Activated naive CD8-positive, alpha-beta T cell treated with anti-CD3 and anti-CD28 coated beads, Interleukin-2, amount 50 U/mL, for 16 hours (primary cell): ENCODE measurements at places on chromosomes 3 and 15.

DNA sequence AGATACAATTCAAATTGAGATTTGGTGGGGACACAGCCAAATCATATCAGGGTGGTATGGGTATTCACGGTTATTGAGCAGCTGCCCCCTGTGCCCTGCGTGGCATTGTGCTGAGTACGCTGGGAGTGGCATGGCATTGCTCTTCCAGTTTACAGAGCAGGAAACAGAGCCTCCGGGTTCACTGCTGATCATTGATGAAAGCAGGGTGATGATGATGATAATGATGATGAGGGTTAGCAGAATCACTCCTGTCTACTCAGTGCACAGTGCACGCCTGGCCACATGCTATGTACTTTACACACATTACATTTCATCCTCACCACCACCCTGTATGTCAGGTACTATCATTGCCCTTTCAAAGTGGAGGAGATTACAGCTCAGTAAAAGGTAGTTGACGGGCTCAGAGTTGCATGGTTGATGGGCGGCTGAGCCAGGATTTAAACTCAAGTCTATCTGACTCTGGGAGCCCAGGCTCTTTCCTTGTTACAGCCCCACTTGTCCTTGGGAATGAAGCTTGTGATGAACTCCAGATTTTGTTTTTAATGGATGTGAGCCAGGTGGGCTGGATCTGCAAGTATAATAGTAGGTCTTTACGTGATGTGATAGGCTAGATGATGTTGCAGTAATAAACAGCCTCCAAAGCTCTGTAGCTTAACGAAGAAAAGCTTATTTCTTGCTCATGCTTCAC is 87.6 kb upstream of the MYZAP start:
- no peak for DNase-seq

DNA sequence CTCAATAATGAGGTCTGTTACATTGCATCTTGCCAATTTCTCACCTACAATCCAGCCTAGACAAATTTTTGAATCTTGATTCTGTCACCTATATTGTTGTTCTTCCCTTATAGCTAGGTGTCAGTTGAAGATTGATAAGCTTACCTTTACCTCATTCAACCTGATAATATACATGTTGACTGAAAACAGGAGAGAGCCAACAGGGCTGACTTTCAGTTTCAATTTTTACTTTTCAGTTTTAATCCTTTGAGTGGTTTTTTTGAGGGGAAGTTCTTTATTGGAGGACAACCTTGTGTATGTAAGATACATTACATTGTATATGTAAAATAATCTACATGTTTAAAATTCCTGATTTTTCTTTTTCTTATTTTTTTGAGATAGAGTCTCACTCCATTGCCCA is 5.8 kb downstream of the ATP13A5 start:
- DNase-seq, result no peak

- no peak for DNase-seq
Observed at GRCh38 chr3:109553591-109554371, 216.4 kb upstream of the DPPA4 start.

DNA sequence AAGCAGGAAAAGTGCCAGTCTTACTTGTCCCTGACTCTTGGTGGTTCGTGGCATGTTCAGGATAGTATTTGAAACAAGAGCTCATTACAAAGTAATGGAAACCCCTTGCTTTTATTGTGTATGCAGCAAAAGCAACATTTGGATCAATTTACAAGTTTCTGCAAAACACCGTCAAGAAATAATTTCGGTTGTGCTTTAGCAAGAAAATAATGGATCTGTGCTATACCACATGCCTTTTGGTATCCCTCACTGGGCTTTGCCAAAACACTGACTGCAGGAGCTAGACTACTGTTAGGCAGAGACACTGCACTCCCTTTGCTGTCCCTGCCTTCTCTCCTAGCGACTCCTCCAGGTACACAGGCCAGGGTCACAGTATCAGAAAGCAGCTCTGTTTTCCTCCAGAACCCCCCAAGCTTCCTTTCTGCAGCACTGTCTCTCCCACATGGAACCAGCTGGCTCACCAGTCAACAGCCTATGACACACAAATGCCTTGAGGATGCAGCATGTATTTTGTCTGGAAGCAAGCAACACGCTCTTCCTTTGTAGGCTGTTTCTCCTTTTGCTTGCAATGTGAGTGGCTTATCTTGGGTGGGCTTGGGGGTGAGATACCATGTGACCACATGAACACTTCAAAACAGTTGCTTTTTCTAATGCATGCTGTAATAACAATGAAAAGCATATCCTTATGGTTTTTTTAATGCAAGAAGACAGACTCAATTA is 111.4 kb downstream of the PGPEP1L start:
- DNase-seq, result no peak

DNA sequence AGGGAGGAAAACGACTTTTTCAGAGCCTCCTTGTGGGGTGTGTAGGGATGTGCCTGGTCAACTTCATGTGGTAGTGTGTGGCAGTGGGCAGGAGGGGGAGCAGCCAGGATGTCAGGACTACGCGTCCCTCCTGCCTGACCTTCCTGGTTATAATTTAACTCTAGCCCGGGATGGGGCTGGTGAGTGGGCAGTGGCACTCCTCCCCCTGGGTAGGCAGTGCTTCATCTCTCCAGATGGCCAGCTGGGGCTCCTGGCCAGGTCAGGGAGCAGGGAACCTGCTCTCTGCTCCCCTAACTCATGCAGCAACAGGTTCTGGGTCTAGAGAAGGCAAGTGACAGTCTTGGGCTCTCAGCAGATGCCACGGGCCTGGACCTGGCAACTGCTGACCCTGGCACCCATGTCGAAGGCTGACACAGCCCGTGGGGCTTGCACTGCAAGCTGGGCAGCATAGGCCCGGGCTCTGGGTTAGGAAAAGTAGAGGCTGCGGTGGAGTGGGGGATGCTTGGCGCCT is 2.6 kb downstream of the ITIH4 start:
- DNase-seq, result no peak

- no peak for DNase-seq
Observed at GRCh38 chr3:3586336-3586735, 212.9 kb upstream of the LRRN1 start.

DNA sequence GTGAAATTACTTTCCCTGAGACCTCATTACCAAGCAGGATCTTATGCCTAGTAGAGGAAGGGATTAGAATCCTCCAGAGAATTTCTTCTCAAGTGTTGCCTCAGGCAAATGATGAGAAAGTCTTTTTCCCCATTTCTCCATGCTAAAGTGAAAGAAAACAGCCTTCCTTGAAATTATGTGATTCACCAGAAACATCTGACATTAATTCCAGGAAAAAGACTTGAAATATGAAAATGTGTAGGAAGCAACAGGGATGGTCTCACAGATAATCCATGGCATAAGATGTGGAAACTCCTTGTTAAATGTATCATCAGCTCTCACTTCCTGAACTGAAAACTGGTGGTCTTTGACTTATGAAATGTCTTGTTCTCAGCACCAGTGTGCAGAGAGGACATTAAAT is 17.9 kb upstream of the ABI3BP start:
- no peak for DNase-seq

- DNase-seq, result no peak
Observed at GRCh38 chr3:71217640-71218222, 365.8 kb downstream of the FOXP1 start.

DNA sequence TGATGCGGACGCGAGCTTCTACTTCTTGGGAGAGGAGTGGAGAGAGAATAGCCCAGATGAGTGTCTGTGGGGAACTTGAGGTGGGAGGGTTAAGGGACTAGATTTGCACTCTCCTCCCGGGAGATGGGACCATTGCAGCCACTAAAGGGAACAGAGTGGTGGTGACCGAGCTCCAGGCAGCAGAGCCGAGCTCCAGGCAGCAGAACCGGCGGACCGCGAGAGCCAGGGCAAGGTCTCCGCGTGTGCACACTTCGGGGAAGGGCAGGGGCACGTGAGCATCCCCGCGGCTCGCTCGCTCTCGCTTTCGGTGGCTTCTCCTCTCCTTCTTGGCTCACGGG is 1.1 kb downstream of the IGDCC3 start:
- DNase-seq, result no peak

DNA sequence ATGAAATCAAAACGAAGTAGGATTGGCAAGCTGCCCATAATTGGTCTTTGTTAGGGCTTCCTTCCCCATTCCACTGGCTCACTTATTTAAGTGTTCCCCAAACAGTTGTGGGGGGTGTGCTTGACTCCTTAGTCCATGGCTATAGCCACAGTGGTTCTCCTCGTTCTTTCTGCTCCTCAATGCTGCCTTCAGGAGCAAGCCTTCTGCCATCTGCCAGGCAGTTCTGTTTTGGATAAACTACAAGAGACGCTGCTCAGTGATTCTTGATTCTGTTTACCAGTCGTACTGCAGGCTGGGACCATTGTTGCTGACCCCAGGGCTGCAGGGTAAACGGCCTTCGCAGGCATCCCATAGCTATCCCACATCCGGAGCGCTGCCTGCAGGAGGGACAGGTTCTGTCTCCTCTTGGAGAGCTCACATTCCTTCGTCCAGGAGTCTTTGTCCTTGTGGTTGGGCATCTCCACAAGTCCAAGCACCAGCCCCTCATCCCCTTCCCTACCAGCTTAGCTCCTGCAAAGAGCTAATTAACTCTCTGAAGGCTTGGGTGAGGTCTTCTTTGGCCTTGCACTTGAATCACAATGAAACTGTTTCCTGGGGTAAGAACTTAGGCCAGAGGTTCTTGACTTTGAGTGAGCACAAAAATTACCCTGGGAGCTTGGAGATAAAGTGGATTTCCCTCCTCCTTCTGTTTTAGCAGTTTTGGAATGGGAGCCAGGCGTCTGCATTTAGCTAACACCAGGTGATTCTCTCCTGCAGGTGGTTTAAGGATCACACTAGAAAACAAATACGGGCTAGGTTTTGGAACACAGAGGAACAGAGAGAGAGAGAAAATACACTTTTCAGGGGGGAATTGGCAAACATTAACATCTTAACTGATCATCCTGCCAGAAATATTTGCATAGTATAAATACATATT is 114.9 kb downstream of the SV2B start:
- no peak for DNase-seq

GRCh38 chr15:50312636-50313035 is 42.4 kb downstream of the GABPB1 start:
- no peak for DNase-seq

GRCh38 chr15:25089577-25089976 is 134.8 kb downstream of the SNRPN start:
- no peak for DNase-seq

DNA sequence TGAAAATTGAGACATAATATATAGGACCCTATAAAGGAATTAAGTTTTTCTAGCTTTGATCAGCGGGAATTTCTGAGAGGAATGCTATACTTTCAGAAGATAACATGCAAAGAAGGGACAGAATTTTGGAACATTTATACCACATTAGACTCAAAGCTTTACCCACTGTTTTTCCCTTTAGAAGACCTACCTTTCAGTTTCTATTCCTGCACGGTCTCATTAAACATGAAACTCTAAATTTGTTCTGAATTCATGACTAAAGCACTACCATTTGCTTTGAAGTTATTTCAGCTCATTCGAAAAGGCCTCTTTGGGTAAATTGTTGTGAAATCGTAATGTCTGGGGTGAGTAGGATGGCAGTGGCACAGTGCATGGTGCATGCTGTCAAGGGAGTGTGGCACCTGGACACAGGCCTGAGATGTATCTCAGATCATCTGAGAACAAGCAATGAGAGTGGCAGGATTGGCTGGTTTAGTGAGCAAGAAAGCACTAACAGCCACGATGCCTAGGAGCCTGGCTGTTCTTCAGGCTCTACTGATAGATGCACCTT is 42.5 kb downstream of the CHCHD4 start:
- DNase-seq, result no peak

DNA sequence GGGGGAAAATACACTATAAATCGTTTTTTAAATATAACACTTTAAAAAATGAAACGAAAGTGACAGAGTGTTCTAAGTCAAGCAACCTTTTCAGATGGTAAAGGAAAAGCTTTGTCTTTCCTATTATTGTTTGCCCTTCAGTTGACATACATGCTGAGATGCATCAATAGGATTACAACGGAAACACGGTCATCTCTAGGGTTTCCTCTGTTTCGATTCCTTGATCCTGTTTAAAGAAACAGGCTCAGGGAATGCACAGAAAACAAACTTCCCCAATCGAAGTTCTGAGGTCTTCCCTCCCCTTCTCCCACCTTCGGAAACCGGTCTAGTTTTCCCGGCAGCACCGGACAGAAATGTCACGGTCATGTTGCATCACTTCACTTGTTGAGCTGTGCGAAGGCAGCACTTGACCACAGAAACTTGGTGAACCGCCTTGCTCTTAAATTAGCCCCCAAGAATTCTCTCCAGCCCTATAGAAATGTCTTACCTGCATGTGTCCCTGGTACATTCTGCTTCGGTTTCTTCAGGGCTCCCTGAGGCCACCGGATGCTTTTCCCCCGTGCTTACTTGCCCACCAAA is 556 bp downstream of the PEX5L start:
- DNase-seq, result no peak

- no peak for DNase-seq
Observed at GRCh38 chr3:184642631-184643285, 69.1 kb downstream of the MAGEF1 start.

GRCh38 chr3:33886015-33886414 is 87.6 kb downstream of the PDCD6IP start:
- DNase-seq, result no peak

GRCh38 chr3:72421126-72421525 is 427.1 kb downstream of the SHQ1 start:
- DNase-seq, result no peak

GRCh38 chr15:89514186-89514585 is 17.8 kb upstream of the RHCG start:
- no peak for DNase-seq

DNA sequence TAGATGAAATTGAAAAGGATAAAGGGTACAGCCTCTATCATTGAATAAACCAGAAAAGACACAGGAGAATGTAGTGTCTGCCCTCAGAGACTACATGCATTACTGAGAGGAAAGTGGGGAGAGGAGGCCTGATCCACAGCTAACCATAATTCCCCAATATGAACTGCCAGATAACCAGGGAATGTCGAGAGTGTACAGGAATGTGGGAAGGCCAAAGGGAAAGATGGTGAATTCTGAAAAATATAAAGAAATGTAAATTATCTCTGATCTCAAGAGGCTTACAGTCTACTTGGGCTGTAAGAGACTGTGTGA is 22.3 kb downstream of the MYO1E start:
- no peak for DNase-seq

DNA sequence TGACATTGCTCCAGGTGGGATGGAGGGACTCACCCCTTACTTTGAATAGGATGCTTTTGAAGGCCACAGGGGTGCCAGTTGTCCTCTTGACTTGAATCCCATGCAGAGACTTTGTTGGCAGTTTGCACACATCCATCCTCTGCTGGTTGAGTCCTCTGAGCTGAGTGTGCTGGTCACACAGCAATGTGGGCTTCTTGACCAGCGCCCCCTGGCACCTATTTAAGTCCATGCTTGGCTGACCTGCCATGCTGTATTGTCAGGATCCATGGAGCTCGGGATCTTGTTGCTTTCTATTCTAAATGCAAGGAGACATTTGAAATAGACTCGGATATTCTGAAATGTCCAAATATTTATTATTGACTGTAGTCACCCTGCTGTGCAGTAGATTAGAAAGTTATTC is 19.8 kb downstream of the RAB7A start:
- no peak for DNase-seq
